H54 (cell line): ENCODE measurements at places on chromosomes 7 and 10.

GRCh38 chr7:105656922-105657521 lies 75.7 kb upstream of the EFCAB10 start:
- peak; percentile 63 for DNase-seq

- DNase-seq = no peak
Measured at GRCh38 chr7:115822380-115822779, 208.2 kb downstream of the TFEC start.

DNA sequence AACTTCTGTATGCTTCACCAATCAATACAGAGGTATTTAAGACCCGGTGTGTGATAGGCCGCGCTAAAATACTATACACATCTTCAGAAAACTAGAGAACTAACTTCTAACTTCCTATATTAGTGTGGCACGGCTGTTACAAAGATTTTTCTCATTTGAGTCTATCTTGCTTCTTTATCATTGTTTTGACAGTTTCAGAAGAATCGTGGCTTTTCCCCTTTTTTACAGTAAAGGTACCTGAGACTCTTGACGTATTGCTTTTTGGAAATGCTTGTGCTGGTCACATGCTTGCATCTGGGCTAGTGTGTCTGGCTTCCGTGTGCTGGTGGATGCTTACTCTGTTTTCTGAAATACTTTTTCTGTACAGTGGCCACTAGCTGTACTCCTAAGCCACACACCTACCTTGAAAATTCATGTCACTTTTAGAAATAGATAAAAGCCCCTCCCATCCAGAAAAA lies 12.7 kb downstream of the IKZF1 start:
- DNase-seq = no peak

DNA sequence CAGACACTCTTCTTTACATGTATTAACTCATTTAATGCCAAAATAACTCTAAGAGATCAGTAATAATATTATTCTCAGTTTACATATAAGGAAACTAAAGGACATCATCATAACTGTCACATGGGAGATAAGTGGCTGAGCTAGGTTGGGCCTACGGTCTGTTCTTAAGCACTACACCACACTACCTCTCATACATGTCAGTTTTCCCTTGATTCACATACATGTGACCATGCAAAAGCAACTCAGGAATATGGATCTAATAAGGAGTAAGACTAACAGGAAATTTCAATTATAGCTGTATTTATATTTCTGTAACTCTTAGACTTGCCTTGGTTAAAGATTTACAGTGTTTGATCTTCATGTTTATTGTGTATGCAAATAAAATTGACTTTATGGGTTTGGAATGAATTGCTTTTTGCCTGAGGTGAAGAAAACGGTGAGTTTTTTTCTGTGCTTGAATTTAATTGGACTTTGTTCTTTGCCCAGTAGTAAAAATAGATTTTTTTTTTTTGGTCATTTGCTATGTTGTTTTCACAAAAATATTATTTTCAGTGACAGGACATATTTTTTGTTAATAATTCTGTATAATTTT lies 69.7 kb downstream of the CYP51A1 start:
- no peak for DNase-seq

DNA sequence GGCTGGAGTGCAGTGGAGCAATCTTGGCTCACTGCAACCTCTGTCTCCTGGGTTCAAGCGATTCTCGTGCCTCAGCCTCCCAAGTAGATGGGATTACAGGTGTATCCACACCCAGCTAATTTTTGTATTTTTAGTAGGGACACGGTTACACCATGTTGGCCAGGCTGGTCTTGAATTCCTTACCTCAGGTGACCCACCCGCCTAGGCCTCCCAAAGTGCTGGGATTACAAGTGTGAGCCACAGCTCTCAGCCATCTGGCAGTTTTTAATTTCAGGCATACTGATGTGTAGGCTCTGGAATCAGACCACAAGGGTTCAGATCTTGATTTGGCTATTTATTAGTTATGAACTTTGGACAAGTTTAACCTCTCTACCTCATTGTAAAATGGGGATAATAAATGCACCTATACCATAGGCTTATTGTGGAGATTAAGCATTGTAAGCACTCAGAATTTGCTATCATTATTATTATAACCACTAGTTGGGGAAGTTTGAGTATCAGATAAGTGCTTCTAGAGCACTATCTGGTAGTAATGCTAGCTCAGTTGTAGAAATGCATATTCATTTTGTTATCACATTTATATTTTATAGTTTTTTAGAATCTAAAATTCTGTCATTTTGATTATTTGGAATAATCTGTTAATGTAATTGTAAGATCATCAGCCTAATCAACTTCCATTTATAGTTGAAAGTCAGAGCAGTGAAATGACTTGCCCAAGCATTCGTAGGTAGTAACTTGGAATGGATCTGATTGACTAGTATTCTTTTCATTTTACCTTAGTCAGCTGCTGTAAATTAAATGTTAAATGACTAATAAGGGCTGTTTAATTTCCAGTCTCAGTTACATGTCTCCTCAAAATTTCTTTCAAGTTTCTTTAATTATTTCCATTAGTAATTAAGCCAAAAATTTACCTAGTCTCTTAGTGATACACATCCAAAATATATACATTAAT lies 22.5 kb downstream of the KMT2E start:
- DNase-seq = no peak

DNA sequence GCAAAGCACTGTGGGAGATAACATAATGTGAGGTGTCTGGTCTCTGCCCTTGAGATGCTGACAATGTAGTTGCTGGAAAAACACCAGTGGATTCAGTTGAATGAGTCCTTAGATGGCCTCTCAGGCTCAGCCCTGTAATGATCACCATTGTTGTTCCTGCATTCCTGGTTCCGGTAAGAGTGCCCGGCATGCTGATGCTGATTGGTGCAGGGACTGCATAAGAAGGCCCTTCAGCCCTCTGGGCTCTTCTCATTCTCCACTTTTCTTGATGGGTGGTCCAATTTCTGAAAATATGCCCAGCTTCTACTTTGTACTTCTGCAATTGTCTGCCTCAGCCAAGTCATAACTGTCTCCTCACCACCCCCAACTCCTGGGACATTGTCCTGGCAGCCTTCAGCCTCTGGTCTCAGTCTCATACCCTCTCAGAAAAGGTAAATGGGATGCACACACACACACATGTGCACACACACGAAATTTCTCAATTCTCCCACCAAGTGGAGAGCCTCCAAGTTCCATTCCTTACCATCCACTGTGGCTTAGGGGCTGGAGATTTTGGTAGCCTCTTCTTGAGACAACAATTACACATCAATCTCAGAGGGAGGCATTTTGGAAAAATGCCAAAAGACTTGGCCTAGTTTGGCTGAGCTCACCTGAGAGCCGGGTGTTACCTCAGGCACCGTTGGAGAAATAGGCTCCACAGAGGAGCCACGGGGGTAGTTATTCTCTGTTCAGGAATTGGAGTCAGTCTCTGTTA lies 314.9 kb downstream of the RPS24 start:
- DNase-seq = no peak

DNA sequence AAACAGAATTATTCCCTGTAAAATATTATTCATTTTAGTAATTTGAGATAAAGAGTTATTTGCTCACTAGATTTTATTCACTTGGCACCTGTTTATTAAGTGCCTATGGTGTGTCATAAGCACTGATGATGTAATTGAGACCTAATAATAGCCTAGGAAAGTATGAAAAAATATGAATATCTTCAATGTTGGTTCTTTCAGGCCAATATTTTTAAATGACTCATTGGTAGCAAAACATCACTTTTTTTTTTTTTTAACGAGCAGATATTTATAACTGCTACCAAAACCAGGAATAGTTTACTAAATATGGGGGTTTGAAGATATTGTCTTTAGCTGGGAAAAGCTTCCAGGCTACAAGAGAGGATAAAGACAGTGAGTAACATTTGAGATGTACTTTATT lies 228.0 kb downstream of the PRKG1 start:
- DNase-seq = no peak

DNA sequence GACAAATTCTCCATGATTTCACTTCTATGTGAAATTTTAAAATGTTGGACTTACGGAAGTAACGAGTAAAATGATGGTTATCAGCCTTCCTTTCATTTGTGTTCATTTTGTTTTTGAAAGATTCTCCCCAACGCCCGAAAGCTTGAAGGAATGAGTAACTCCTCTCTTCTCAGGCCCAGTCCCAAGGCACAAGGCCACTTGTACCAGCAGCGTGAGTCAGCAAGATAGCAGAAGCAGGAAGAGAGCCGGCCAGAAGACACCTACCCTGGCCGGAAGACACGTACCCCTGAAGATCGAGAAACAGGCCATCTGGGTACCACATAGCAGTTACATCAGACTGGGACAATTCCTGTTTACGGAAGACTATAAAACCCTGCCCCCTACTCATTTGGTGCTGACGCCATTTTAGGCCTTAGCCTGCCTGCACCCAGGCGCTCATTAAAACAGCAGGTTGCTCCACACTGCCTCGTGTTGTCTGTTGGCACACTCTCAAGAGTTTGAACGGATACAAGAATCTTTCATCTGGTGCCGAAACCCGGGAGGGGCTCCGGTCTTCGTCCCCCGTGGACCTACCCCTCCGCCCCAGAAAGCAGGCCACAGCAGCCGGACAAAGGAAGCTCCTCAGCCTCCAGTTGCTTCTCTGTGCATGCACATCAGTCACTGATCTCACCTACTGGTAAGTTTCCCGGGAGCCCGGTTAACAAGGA lies 60.4 kb downstream of the LRRC17 start:
- DNase-seq = no peak

- no peak for DNase-seq
Measured at GRCh38 chr10:120688928-120689327, 162.2 kb upstream of the WDR11 start.

DNA sequence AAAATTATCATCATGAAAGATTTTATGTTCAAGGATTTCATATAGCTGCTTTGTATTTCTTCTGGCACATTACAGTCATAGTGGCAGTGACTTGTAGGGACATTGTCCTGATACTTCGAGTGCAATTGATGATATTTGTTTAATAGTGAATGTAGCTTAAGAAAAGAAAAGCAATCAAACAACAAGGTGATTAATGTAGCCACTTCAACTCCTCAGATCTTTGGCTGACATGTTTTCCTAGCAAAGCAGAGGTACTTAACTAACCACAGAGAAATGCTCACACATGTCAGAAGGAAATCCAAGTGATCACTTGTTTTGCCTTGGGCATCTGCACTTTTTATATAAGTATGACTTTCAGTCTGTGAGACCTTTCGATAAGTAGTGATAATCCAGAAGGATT lies 470.3 kb downstream of the AUTS2 start:
- DNase-seq = no peak

- no peak for DNase-seq
Measured at GRCh38 chr10:52623761-52624160, 148.8 kb downstream of the MBL2 start.

DNA sequence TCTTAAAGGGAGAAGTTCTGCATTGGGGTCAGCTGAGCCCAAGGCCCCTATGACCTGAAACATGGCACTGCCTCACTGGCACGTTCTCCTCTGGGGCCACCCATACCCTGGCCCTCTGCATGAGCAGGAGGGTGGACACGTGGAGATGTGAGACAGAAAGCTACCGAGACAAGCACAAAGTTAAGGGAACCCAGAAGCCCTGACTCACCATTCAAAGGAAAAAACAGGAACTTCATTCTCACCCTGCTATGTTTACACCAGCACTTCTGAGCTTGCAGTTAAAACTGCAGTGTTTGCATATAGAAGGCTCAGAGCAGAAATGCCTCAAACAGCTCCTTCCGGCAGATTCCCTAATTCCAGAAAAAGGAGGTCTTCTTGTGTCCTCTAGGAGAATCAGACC lies 41.7 kb downstream of the DENND11 start:
- DNase-seq = no peak

DNA sequence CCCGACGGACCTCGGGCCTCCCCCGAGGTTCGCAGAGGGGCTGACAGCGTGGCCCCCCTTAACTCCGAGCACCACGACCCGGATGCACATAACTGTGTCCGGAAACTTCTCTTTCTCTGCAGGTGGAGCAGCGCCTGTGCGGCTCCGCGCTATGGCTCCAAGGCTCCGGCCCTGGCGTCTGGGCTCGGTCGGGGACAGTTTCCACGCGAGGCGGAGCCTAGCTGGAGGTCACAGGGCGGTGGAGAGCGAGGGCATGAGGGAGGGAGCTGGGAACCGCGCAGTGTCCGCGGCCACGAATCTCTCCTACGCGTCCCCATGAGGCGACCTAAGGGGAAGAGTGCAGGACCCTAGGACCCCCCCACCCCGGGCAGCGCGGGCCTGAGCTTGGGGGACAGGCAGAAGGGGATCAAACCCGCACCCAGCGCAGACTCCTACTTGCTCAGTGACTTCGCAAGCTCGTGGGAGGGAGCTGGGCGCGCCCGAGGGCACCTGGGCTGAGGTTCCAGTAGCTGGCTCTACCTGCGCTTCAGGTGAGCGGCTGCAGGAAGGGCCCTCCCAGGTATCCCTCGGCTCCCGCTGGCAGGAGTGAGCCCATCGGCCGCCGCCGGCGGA lies 8.6 kb upstream of the MNX1 start:
- no peak for DNase-seq

DNA sequence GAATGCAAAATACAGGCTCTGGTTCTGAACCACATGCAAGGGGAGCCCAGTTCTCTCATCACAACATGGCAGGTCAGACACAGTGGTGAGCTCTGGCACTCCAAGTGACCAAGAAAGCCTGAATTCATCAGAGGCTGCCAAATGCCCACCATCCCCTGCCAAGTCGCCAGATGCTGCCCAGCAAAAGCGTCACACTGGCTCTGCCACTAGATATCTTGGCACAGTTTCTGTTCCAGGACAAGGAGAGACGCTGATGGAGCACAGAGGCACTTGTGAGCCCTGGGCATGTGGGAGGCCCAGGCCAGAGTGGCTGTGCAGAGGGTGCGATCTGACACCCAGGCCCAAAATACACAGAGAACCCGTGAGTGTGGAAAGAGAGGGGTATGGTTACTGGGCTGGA lies 57.8 kb downstream of the GAD2 start:
- no peak for DNase-seq

- no peak for DNase-seq
Measured at GRCh38 chr7:23491502-23491901, 21.2 kb upstream of the IGF2BP3 start.

GRCh38 chr10:124625831-124626238 lies 118.3 kb downstream of the FAM53B start:
- no peak for DNase-seq
